Fibroblast of villous mesenchyme (primary cell): ENCODE measurements at places on chromosomes 11 and 22. TPM values are rescaled to one million over a fixed set of nuclear protein-coding genes. Genes with fewer than 3 reads are reported as not detected.

RAB39A gene
- under 0.01 TPM in 1 of 2 replicates, not detected in the other for total RNA-seq

GRCh38 chr11:128359515-128359914 is 227.8 kb downstream of the ETS1 start:
- peak; percentile 40 for DNase-seq

DNA sequence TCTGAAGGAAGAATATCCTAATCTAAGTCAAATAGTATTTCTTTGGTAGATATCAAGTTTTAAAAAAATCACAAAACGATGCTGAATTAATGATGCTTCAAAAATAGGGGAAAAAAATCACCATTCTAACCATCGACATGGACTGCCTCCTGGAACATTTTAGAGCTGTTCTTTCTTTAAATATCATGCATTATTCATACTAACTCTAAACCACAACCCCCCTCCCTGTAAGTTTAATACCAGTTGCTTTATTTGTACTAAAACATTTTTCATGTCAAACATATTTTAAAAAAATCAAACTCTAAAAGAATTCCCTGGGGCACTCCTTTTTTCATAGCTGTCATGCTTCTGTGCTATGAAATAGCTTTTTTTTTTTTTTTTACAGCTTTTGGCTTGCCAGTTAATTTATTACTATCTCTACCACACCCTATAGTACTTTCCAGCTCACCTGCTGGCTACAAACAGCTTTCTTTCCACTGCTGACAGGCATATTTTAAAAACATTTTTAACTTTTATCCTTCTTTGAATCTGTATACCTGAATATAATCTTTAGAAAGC is 256.9 kb downstream of the SOX6 start:
- DNase-seq = no peak

SYT13 gene
- not detected in 2 replicates for total RNA-seq

DNA sequence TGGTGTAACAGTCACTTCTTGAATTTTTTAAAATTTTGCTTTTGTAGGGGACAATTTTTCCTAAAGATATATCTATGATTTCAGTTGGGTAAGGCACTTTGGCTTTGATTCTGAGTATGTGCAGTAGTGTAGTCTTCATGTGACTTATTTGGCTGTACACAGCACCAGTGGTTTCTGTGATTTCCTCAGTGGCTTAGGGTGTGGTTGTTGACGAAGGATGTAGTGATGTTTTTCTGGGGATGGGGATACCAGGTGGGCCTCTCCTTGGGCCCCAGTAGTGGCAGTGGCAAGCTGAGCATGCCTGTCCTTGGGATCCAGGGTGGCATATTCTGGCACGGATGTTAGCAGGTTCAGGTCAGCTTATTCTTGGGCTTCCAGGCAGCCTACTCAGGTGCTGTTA is 364.9 kb upstream of the CADM1 start:
- DNase-seq = no peak
